ENCODE measurements at places on chromosomes 2 and 18.

DNA sequence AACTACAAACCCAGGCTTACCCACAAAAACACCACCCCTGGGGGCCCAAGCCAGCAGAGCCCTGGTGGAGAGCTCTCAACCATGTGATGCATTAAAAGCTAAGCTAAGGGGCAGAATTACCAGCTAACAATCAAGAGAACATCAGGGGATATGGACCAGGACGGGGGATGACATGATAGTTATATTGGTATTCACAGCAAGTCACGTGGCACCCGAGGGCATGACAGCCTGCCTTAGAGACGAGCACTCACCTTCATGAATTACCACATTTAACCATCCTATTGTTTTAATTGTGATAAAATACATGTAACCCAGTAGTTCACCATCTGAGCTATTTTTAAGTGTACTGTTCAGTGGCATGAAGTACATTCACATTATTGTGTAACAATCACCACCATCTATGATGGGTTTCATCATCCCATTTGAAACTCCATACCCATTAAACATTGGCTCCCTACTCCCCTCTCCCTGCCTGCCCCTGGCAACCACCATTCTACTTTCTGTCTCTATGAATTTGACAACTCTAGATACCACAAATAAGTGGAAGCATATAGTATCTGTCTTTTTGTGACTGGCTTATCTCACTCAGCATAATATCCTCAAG, 245.6 kb downstream of the ANAPC1 start:
- no peak for DNase-seq

DNA sequence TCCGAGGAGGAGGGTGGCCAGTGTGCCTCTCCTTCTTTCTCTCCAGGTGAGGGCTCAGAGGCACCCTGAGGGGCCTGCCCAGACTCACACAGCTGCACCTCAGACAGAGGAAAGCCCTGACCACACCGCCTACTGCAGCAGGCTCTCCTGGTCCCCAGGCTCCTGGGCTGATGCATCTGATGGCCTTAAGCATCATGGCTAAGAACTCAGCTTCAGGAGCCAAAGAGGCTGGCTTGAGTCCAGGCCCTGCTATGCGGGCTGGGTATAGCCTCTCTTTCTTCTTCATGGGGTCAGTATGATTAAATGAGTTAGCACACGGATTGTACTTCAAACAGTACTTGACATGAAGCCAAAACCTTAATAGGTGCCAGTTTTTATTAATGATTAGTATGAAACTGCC, 89.6 kb downstream of the TGFA start:
- no peak for DNase-seq

DNA sequence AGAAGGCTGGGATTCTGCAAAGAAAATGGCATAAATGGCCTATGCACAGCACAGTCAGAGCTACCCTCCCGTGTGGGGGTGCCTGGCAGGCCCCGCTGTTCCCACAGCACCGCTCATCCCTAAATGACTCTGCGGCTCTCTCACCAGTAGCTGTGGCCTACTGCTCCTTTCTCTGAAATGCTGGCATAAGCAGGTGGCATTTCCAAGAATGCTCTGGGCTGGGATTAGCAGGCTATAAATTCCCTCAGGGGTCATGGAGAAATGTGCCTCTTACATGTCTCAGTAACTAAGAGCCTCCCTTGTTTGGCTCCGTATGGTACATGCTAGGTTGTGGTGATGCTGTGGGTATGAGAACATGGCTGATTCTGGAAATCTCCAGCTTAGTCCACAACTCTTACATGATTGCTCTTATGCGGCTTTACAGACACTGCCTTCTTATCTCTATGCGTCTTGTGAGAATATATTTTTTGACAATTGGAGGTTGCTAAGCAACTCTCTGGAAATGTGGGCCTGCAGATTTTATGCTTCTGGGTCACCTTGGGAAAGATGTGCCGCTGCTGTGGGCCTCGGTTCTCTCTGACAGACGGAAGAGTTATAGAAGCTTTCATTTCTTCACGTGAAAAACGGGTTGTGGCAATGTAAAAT, 80.3 kb upstream of the GATA6 start:
- no peak for DNase-seq

DNA sequence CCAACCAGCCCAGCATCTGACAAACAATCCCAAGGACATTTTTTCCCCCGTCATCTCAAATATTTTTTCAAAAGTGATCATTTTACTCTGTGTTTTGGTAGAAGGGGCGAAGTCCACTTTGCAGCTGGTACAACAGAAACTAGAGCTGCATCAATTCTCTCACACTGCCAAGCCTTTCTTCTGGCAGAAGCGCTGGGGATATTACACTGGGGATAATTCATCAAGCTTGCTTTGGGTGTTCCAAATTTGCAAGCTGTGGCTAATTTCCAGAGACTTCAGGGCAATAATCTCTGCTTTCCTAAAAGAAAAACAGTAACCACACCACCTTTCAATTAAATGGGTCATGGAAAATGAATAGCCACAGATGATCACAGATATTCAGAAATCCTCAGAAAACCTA, 238.3 kb downstream of the SLC8A1 start:
- DNase-seq, result no peak

GRCh38 chr18:12652861-12653401, 5.0 kb downstream of the SPIRE1 start:
- DNase-seq, result no peak
